ENCODE measurements at places on chromosomes 1 and 21.

- DNase-seq, result no peak
These were observed 789 bp downstream of the BTF3L4 start for GRCh38 chr1:52056937-52057231.

GRCh38 chr1:180507795-180508724 is 5.7 kb upstream of the ACBD6 start:
- peak; percentile 49 for DNase-seq

DNA sequence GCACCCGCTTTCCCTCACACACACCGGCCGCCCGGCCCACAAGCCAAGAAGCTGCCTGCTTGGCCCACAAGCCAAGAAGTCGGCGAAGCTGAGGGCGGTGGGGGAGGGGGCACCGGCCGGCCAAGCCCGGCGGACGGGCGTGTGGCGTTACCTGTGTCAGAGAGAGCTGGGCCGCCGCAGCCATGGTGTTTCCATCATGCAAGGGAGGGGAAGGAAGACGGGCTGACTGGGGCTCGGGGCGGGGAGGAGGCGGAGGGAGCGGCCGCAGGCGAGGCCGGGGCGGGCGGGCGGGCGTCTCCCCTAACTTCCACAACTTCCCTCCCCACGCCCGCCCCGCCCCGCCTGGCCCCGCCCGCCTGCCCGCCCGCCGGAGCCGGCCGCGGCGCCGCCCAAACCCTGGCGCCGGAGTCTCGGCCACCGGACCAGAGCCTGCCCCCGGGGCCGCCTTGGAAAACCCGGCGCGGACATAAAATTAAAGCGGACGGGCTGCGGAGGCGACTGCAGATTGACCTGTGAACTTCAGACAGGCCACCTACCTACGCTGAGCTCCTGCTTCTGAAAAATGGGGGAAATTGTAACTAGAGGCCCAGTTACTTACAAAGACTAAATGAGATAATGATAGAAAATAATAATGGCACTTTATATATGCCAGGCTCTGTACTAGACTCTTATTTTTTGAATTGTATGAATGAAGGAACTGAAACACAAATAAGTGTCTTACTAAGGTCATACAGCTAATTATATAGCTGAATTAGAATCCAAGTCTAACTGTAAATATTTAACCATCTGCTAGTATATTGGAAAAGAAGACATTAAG is at the start of gene EPS15:
Gene EPS15, minus strand, starts transcription at position 219 of the 817 bp plus-strand sequence. Its CDS starts 35 bp downstream, at position 184.
- DNase-seq, result peak; percentile 44

GRCh38 chr1:201565771-201566528 is 27.0 kb downstream of the NAV1 start:
- no peak for DNase-seq

DNA sequence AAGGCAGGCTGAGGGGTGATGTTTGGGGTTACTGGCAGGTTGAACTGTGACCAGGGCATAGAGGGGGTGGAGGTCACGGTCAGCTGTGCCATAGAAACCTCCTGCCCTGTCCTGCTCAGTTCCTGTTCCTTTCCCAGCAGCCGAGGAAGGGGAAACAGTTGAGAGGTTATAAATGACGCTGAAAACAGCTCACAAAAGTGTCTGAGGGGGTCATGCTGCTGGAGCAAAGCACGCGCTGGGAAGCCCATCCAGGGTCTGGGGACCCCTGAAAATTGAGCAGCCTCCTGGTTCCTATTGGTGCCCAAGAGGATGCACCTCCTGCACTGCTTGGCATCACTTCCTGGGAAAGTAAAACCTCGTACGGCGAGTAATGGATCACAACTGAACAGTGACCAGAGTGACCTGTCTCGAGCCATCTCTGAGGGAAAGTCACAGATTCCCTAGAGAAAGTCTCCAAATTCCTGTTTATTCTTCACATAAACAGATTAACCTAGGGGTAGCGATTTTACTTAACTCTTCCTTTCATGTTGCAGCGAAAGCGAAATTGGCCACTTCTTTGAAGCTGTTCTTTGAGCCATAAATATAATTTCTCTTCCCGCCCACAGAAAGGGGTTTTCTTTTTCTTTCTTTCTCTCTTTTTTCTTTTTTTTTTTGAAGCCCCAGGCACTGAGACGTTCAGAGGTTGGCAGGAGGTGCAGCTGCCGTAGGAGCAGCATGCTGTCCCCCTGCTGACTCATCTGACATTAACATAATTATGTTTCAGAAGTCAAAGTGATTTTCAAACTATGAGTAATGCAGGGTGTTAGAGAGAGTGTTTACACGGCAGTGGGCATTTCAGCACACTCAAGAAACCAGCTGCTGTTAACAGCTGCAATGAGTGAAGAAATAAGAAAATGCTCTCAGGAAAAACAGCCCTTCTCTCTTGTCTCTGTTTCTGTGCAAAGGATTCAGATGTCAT is 41.8 kb upstream of the ATF3 start:
- no peak for DNase-seq

GRCh38 chr1:156024801-156025200 is 4.0 kb upstream of the SSR2 start:
- DNase-seq, result no peak

- peak; percentile 44 for DNase-seq
These were observed 2.4 kb upstream of the IKBKE start for GRCh38 chr1:206467915-206468314.

DNA sequence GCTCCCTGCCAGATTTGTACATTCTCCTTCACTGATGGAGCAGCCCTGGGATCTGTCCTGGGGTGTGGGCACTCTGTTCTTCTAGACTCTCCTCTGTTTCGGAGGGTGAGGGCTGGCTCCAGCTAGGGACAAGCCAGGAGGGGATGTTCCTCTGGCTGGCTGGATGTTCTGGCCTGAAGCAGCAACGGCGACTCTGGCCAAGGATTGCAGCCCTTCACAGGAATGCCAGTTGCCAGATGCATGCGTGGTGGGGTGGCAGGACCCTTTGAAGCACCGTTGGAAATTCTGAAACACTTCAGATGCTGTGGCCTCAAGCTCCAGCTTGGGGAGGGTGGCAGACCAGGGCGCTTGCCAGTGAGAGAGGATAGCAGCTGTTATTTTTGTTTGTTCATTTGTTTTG is 210.9 kb downstream of the TRABD2B start:
- DNase-seq, result no peak

DNA sequence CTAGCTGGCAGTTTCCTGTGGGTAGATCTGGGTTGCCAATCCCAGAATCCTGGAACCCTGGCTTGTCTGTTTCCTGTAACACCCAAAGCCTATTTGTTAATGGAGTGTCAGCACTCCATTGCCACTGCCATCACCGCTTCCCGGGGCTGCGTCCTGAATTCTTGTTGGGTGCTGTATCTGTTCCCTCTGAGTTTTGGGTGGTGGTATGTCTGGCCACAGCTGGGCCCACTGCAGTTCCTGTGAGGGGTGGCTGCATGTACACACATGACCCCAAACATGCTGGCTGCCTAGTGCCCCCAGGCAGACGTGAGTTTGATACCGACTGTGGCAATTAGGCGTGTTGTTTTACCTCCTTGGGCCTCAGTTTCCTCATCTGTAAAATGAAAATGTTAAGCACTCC is 29.3 kb downstream of the NAV1 start:
- no peak for DNase-seq

- DNase-seq, result no peak
These were observed 40.4 kb downstream of the ST3GAL3 start for GRCh38 chr1:43747736-43748135.

- no peak for DNase-seq
These were observed 71.0 kb downstream of the SH3GLB1 start for GRCh38 chr1:86775395-86775794.

DNA sequence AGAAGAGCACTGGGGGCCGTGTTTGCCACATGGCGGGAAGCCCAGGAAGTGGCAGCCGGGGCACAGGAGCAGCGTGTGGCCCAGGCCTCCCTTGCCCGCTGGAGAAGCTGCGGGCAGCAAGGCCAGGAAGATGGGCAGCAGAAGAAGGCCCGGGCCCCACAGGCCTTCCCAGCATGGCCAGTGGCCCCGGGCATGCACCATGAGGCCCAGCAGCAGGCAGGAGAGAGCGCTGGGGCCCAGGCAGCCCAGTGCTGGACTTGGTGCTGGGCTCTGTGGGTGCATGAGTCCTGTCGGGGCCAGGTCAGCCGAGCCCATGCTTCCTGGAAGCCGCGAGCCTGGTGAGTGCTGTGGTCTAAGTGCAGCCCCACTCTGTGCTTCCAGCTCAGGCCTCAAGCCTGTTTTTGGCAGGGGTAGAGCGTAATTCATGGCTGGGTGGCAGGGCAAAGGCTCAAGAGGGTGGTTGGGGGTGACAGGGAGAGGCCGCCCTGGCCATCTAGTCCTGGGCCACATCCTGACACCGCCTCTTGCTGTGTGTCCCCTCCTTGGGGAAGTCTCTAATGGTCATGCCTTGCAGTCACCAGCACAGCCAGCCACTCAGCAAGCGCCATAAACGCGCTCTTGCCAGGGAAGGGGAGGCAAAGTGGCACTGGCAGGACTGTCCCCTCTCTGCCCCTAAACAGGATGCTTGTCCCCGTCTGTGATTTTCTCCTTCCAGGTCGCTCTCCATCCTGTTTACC is 21.3 kb downstream of the MTHFR start:
- DNase-seq, result no peak

GRCh38 chr1:183687546-183688304 is 34.6 kb upstream of the APOBEC4 start:
- no peak for DNase-seq

DNA sequence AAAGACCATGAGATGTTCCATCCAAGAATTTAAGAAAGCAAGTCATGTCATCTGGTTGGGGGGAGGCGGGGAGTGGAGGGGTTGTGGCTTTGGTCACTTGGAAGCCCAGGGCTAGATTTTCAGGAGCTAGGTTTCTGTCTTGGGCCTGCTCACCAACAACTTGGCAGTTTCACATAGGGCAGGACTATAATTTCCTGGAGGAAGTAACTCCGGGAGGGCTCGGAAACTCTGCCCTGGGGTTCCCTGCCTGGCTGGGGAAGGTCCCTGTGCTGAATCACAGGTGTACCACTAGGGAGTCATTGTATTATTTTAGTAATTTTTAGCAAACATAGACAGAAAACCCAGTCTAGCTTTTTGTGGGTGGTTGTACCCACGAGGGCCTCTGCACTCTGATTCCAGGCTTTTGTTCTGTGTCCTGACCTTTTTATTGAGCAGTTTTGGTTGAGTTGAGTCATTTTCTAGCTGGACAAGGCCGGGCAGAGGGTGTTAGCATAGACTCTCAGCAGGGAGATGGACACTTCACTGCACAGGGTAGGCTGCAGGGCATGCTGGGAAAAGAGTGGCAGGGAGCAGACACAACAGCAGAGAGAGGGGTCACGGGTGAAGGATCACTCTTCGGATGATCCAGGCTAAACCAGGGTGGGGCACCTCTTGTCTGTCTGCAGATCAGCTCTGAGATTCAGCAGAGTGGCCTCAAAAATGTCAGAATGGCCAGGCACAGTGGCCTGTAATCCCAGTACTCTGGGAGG is 144.7 kb downstream of the GRIK3 start:
- no peak for DNase-seq

DNA sequence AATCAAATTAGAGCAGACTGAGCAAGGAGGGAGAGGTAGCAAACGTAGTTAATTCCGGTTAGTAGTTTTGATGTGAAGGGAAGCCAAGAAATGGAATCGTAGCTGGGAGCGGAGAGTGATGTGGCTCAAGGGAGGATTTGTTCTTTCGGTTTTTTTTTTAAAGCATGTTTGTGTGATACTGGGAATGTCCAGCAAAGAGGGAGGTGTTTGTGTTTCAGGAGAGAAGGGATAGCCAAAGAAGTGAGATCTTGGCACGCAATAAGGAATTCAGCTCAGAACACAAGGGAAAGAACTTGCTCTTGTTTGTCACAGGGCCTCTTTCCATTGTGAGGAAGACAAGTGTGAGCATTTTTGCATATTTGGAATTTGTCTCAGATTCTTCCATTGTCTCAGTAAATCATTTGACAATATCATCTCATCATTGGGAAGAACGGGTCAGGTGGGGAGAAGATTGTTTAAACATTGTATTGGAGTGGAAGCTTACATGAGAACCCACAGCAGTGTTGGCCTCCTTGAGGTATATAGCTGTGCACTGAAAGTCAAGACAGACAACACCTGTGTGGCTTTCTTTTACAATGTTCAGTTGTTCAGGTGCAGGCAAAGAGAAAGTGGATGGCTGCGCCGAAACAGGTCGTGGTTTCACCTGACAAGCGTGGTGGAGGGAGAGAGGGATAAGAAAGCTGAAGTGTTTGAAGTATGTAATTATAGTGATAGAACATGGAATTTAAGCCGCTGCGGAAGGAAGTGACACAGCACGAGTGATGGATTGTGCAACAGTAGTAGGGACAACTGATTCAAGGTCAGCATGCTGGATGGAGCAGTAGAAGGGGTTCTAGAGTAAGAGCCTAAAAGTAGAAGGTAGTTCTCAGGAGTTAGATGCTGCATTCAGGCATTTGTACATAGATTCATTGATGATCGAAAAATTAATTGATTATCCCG is 25.4 kb downstream of the FMN2 start:
- no peak for DNase-seq

DNA sequence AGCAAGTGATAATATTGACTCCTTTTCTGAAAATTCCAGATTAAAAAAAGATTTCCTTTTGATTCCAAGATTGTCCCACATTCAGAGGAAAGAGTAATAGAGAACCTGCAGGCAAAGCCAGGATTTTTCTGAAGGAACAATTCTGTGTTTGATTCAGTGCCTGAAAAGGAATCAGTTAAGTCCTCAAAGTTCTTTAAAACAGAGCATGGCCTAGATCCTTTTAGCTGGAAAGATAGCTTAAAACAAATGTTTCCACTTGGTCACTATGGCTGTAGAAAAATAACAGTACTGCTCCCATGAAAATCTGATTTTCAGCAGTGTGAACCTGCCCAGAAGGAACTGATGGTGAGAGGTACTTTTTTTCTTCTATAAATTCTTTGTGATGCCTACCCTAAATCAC is 41.8 kb downstream of the HS2ST1 start:
- DNase-seq, result no peak

DNA sequence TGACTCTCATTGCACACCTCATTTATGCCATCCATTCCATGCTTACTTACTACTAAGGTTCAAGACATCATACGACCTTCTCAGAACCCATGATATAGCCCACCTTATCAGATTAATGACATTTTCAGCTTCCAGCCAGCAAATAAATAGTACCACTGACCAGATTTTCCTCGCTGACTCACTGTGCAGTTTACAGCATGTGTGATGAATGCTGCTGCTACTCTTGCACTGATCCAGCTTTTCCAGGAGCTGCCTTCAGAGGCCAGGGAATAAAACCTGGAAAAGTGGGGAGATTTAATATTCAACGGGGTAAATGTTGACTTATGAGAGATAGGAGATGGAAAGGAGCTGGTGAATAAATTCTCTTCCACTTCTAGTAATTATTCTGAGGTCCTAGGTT is 247.1 kb downstream of the COL11A1 start:
- DNase-seq, result no peak

DNA sequence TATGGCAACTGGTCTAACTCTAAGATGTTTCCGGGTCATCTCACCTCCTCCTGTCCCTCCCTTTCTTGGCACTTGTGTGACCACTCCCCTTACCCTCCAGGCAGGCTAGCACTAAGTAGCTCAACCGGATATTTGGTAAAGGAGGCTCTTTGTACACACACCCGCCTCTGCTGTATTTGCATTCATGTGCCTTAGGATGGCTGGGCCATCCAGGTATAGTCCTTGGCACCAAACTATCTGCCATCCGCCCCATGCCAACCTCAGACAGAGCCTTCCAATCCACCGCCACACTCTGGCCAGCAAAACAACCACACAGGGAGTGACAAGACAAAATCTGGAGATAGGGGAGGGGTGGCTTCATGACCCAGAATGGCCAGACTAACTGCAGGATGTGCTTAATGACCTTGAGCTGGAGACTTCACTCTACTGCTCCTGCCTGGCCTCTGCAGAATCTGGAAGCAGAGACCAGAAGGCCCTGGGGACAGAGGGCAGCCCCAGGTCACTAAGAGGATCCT is 59.5 kb downstream of the CDK18 start:
- DNase-seq, result no peak

All from AG09319 (cell line).